Cortex of kidney (tissue), 1 donor: ENCODE measurements at places on chromosomes 1 and 21.

DNA sequence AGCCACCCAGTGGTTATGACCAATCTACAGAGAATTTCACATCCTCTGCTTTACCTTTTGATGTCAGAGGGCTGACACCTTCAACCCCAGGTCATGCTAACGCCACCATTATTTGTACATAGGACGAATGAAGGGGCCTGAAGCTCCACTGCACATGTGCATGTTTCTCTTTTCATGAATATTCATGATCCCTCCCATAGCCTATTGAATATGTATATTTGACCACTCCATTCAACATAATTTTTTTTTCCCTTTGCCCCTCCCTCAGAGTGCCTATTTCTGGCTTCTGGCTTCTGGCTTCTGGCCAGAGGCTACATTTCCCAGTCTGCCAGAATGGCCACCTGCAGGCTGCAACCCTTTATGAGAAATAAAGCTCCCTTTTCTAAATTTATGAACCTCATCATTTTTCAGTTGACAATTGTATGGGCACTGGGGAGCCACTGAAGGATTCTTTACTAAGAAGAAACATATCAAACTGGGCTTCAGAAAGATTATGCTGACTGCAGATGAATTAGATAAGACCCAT, 406.7 kb downstream of the SIPA1L2 start:
- no peak for DNase-seq

GRCh38 chr1:204077979-204078696, 5.2 kb downstream of the SOX13 start:
- DNase-seq: no peak

DNA sequence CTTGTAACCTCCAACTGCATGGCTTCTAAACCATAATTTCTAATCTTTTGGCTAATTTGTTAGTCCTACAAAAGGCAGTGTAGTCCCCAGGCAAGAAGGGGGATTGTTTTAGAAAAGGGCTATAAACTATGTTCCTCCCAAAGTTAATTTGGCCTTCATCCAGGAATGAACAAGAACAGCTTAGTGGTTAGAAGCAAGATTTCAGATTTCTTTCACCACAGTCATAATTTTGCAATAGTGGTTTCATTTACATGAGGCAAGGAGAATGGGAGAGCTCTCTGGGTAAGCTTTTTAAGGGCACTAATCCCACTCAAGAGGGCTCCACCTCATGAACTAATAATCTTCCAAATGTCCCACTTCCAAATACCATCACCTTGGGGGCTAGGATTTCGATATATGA, 1353.9 kb downstream of the NCAM2 start:
- DNase-seq: no peak

GRCh38 chr1:156394835-156395461, 25.9 kb downstream of the RHBG start:
- no peak for DNase-seq

GRCh38 chr1:92219028-92219427, 1.3 kb downstream of the C1orf146 start:
- DNase-seq: no peak

DNA sequence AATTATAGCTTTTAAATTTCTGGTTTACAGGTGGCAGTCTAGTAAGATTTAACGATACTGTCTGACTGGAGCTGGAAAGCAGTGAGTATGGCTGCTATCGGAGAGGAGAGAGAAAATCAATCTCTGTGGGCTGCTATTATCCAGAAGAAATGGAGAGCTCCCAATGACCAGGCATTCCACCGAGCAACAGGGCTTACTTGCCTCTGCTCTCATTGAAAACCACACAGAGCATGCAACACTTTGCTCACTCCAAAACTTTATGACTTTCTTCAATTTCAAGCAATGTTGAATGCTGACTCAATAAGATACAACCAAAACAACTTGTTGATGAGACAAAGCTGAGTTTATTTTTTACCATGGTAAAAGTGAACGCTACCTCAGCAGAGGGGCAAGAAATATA, 337.0 kb upstream of the NCAM2 start:
- DNase-seq: no peak

DNA sequence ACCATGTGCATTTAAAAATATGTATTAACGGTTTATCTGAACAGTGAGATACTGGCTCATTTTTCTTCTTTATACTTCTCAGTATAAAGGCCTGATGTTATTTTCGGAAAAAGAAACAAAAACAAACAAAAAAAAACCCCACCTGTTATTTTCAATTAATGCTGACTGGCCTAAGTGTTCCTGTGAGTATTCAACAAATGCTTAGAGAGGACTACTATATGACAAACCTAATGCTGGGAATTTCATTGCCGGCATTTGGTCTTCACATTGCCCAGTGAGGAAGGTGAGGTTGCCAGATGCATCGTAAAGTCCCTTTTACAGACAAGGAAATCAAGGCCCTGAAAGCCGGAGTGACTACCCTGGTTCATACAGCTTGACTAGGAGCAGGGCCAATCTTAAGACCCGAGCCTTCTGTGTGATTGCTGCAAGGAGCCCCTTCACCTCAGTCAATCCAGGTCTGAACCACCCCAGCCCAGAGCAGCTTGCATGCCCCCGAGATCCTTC, 599 bp downstream of the MRPL24 start:
- no peak for DNase-seq

DNA sequence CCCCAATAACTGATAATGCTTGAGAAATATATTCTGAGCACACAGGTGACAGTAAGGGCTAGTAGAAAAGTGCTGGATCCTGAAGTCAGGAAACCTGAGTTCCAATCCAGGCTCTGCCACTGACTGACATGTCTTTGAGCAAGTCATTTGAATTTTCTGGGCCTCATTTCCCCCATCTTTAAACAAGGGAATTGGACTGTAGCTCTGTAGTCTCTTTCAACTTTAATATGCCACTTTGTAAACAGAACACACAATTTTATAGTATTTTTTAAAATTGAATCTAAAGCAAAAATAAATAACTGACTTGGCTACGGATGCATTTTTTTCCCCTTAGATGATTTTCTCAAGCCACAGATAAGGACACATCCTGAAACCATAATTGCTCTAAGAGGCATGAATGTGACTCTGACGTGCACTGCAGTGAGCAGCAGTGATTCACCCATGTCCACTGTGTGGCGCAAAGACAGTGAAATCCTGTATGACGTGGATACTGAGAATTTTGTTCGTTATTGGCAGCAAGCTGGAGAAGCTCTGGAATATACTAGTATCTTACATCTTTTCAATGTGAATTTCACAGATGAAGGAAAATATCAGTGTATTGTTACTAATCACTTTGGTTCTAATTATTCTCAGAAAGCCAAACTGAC, 37.0 kb downstream of the LRIG2 start:
- DNase-seq: no peak

DNA sequence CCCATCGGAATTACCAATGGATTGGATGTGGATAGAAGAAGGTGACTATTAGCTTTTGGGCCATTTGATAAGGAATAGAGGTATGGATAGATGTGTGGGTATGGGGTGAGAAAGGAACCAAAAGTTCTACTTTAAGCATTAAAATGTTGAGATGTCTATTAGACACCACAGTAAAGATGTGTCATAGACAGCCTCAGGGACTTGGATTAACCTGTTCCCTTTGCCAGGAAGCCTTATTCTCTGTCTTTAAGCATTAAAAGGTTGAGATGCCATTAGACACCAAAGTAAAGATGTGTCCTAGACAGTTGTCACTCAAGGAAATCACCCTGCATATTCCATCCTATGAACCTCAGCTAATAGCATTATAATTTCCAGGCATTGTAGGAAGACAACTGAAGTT, 11.0 kb upstream of the DENND1B start:
- DNase-seq: no peak

- DNase-seq: no peak
Measured at GRCh38 chr1:43269627-43270375, at the start of gene TMEM125. TSS of gene TMEM125 (plus strand) at chr1:43269983. CDS start at chr1:43272723, 2,740 bp downstream.

DNA sequence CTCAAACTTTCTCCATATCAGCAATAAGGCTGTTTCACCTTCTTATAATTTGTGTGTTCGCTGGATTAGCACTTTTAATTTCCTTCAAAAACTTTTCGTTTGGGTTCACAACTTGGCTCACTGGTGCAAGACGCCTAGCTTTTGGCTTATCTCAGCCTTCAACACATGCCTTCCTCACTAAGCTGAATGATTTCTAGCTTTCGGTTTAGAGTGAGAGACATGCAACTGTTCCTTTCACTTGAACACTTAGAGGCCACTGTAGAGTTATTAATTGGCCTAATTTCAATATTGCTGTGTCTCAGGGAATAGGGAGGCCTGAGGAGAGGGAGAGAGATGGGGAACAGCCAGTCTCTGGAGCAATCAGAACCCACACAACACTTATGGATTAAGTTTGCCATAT, 41.2 kb upstream of the IFNLR1 start:
- no peak for DNase-seq

GRCh38 chr1:45365051-45365450, 24.8 kb upstream of the MUTYH start:
- no peak for DNase-seq

GRCh38 chr1:62438163-62438562, 1.3 kb downstream of the USP1 start:
- no peak for DNase-seq

GRCh38 chr1:54497338-54497737, 50.7 kb upstream of the ACOT11 start:
- no peak for DNase-seq
